ENCODE measurements at places on chromosomes 12 and 14. TPM values are rescaled to one million over a fixed set of nuclear protein-coding genes. Genes with fewer than 3 reads are reported as not detected.

DNA sequence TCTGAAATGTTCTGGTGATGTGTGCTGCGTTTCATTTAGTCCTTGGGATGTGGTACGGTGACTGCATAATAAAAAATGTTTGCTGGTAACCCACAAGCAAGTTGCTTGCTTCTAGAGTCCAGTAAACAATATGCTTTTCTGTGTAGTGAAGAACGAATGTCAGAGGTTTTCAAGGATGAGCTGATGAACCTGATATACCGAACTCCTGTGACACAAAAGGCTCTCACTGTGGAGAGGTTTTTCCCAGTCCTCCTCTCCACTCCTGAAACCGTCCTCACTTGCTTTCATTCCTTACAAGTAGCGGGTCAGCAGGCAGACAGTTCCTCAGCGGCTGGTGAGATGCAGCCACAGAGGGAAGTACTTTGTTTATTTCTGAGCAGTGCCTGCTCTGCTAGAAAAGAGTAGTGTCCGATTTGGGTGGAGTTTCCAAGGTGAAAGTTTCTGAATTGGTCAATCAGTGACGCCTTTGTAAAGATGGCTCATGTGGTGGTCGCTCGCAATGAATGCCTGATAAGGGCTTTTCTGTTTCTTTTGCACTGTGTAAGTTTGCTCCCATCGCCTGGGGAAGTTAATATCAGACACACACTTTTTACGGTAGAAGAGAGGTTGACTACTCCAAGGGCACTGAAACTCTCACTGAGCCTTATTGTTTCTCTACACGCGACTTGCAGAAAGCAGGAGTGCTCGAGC, 3.0 kb downstream of the ETV6 start:
- H3K4me3 ChIP-seq = no peak overlapping the region
- DNase-seq = no peak
- H3K27ac ChIP-seq = no peak overlapping the region
- H3K36me3 ChIP-seq = no peaks in the 10 kb centered on the region
- H3K27me3 ChIP-seq = no peaks in the 10 kb centered on the region
- peaks cover 7% of the 10 kb centered on the region for H3K4me1 ChIP-seq

DNA sequence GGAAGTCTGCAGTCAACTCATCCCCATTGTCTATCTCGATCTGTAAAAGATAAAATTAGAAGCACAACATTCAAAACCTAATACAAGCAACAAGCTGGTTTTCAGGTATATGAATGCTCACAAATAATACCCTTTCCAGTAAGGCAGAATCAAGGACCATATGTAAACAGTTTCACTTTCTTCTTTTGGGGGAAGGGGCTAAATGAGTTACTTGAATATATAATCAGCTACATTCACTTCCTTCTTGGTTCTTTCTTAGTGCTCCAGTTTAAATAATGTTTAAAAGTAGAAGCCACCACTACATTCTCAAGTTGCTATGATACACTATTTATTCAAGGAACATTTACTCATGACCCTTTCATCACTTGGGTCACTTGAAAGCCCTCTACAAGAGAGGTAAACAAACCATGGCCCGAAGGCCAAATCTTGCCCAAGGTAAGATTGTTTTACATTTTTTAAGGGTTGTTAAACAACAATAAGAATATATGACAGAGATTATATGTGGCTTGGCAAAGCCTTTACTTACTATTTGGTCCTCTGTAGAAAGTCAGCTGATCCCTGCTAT, 10.3 kb downstream of the TWF1 start:
- no peak overlapping the region for H3K4me3 ChIP-seq
- H3K4me1 ChIP-seq = peaks cover 19% of the 10 kb centered on the region
- no peaks in the 10 kb centered on the region for H3K36me3 ChIP-seq
- H3K27me3 ChIP-seq = no peaks in the 10 kb centered on the region

RNASE3 gene
- total RNA-seq = not detected

GRCh38 chr12:55842681-55843429, at the start of gene MMP19:
Gene MMP19, minus strand, starts transcription at chr12:55842936. Its CDS starts 106 bp downstream, at chr12:55842830.
- DNase-seq = peak; percentile 52
- peak within 1 kb of the TSS; percentile 43 for H3K27ac ChIP-seq
- H3K27me3 ChIP-seq = no peaks in the 10 kb centered on the region
- H3K4me1 ChIP-seq = peaks cover 9% of the 10 kb centered on the region
- no peak within 1 kb of the TSS for H3K4me3 ChIP-seq

- no peaks in the 10 kb centered on the region for H3K4me1 ChIP-seq
- H3K27ac ChIP-seq = no peak overlapping the region
- no peak overlapping the region for H3K4me3 ChIP-seq
- no peaks in the 10 kb centered on the region for H3K27me3 ChIP-seq
- no peaks in the 10 kb centered on the region for H3K36me3 ChIP-seq
Observed at GRCh38 chr14:60878536-60878935, 102.3 kb downstream of the TRMT5 start.

DNA sequence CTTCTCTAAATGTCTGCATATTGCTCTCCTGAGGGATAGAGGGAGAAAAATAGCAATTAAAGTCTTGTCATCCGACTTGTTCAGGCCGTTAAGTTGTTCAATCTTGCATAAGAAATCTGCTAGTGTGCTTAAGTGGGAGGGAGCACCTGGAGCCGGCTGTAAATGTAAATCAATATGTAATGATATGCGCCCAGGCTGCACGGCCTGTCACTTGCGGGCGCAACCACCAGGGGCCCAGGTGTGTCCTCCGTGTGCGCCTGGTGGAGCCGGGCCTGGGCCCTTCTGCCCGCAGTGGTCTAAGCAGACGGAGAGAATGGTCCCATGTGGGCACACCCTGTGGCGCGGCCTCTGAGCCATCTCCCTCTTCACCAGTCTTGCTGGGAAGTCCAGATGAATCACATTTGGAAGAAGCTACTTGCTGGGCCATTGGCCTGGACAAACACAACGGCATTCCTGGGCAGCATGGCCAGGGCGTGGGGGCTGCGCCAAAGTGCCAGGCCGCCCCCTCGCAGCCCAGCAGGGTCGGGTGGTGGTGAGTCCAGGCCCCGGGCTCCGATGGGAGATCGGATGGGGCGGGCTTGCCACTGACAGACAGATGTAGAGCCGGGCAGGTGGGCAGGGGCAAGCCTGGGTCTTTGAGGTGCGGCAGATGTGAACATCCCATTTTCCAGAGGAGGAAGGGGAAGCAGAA, 193.3 kb upstream of the C14orf180 start:
- no peak overlapping the region for H3K27ac ChIP-seq
- H3K27me3 ChIP-seq = peaks cover 2% of the 10 kb centered on the region
- DNase-seq = no peak
- no peak overlapping the region for H3K4me3 ChIP-seq
- H3K36me3 ChIP-seq = no peaks in the 10 kb centered on the region
- H3K4me1 ChIP-seq = no peaks in the 10 kb centered on the region

CD27 gene
- total RNA-seq = not detected

GRCh38 chr12:46212108-46212982, 56.5 kb downstream of the SLC38A1 start:
- no peaks in the 10 kb centered on the region for H3K27me3 ChIP-seq
- H3K4me1 ChIP-seq = no peaks in the 10 kb centered on the region
- no peak overlapping the region for H3K4me3 ChIP-seq
- DNase-seq = no peak
- H3K36me3 ChIP-seq = 0 out of 2 replicates have a peak, but pooled peaks cover 2% of the 10 kb centered on the region
- no peak overlapping the region for H3K27ac ChIP-seq

ANO6 gene
- total RNA-seq = 116 TPM

- H3K27me3 ChIP-seq = no peaks in the 10 kb centered on the region
- H3K4me3 ChIP-seq = no peak overlapping the region
- H3K36me3 ChIP-seq = no peaks in the 10 kb centered on the region
- H3K4me1 ChIP-seq = no peaks in the 10 kb centered on the region
- DNase-seq = no peak
Observed at GRCh38 chr12:81123611-81124010, 45.7 kb downstream of the ACSS3 start.

DNA sequence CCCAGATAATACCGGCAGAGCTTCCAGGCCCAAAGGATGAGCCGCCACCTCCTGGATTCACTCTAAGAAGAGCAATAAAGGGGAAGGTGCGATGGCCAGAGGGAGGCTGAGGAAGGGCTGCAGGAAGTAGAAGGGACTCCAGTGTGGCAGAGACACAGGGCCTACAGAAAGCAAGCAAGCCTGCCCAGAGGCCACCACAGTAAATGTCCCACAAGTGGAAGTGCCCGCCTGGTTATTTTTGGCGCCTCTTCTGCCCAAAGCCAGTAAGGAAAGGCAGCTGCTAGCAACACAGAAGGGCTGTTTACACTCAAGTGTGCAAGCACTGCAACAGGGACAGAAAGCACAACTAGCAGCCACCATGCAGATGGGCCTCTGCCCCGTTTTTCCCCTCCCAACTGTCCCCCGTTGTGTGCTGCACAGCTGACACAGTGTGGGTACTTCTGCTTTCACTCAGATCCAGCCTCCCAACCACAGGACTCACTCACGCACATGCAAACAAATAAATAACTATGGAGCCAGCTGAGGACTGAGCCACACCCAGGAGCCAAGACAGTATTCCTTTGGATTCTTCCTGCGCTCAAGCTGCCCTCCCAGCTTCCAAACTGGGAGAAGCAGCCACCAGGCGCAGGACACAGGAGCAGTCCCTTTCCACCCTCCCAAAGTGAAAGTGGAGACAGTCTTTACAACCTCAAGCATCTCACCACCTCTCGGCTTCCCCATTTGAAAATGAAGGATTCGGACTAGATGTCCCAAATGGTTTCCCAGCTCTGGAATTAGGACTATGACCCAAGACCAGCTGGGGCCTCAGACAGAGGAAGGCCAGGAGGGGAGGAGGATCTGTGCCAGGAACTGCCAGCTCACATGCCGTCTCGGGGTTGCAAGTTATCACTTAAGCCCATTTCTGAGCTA, 40.0 kb upstream of the PNMA1 start:
- no peak overlapping the region for H3K4me3 ChIP-seq
- no peak for DNase-seq
- H3K4me1 ChIP-seq = peaks cover 61% of the 10 kb centered on the region
- H3K27me3 ChIP-seq = no peaks in the 10 kb centered on the region
- peak overlapping the region; percentile 74 for H3K27ac ChIP-seq
- H3K36me3 ChIP-seq = peaks cover 1% of the 10 kb centered on the region

CCDC177 gene
- 0.82 TPM for total RNA-seq

GRCh38 chr12:76284816-76285750, 63.1 kb downstream of the BBS10 start:
- peaks cover 6% of the 10 kb centered on the region for H3K4me1 ChIP-seq
- peak; percentile 42 for DNase-seq
- no peak overlapping the region for H3K27ac ChIP-seq
- no peaks in the 10 kb centered on the region for H3K27me3 ChIP-seq
- no peaks in the 10 kb centered on the region for H3K36me3 ChIP-seq
- no peak overlapping the region for H3K4me3 ChIP-seq

GRCh38 chr12:85007836-85008235, 28.2 kb downstream of the TSPAN19 start:
- no peak overlapping the region for H3K4me3 ChIP-seq
- no peaks in the 10 kb centered on the region for H3K36me3 ChIP-seq
- no peak overlapping the region for H3K27ac ChIP-seq
- no peaks in the 10 kb centered on the region for H3K4me1 ChIP-seq
- H3K27me3 ChIP-seq = no peaks in the 10 kb centered on the region

SERPINA12 gene
- not detected for total RNA-seq

DHRS1 gene
- 15.6 TPM for total RNA-seq

DNA sequence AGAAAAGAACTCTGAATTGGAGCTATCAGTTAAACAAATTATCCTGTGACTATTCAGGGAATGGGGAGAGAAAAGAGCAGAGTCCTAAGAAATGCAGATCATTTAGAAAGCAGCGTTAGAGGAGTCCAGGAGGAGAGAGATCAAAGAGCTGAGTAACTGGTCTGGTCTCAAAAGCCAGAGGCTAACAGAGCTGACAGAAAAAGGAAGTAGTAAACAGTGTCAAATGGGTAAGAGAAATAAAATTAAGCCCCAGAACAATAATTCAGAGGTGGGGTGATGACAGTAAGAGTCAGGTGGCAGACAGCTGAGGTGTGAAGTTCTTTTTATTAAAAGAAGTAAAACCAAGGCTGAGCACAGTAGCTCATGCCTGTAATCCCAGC, 19.3 kb downstream of the GXYLT1 start:
- H3K4me1 ChIP-seq = peaks cover 36% of the 10 kb centered on the region
- DNase-seq = no peak
- no peaks in the 10 kb centered on the region for H3K27me3 ChIP-seq
- H3K27ac ChIP-seq = no peak overlapping the region
- H3K4me3 ChIP-seq = no peak overlapping the region

RERGL gene
- not detected for total RNA-seq

BDKRB2 gene
- 1.4 TPM for total RNA-seq

DNA sequence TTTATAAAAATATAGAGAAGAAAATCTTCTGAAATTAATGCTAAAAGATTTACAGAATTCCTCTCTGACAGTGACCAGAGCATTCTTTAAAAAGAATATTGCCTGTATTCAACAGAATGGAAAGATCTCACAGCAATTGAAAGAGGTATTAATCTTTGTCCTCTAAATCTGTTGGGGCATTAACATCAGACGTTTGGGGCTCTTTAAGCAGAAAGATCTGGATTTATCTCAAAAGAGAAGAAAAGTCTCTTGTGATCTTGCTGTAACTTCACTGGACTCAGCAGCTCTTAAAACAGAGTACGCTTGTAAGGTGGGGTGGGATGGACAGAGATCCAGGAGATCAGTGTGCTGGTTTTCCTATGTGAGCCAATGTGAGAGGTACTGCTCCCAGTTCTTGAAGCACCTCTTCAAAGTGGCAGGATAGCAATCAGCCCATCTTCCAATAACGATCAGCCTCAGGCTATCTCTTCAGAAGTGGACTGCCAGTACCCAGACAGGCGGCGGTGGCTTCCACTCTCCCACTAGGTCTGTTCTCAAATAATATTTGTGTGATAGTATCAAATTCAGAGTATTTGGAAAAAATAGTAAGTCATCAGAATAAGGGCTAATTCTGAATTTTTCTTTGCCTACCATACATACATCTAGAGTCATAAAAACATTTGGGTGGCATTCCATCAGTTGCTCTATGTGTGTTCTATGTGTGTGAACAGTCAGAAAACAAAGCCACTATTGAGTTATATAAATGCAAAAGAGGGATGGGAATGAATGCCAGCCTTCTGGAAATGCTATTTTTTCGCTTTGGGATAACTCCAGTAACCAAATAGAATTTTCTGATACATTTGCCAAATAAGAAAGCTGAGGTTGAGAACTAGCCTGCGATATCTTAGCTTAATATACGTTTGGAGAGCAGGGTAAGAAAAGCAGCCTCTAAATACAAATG, 237.4 kb upstream of the RGS6 start:
- H3K27me3 ChIP-seq = no peaks in the 10 kb centered on the region
- H3K4me3 ChIP-seq = no peak overlapping the region
- H3K36me3 ChIP-seq = peaks cover 4% of the 10 kb centered on the region
- H3K27ac ChIP-seq = no peak overlapping the region

DNA sequence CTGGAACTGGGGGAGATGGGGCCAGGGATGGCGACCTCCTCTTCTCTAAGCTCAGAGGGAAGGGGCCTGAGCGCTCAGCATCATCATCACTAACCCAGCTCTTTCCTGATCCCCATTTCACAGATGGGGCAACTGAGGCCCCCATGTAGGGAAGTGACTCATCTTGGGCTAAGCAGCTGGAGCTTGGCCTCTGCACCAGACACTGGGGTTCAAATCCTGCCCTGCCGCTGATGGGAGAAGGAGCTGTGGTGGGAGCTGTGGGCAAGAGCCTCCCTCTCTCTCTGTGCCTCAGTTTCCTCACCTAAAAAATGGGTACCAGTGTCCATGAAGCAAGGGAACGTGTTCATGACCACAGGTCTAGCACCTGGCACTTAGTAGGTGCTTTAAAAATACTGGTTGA, 2.6 kb upstream of the TRPV4 start:
- no peak for DNase-seq
- H3K4me1 ChIP-seq = peaks cover 3% of the 10 kb centered on the region
- no peaks in the 10 kb centered on the region for H3K27me3 ChIP-seq
- no peaks in the 10 kb centered on the region for H3K36me3 ChIP-seq

ARMH4 gene
- 0.16 TPM for total RNA-seq

Measured in Caco-2 (cell line).